ENCODE measurements at places on chromosomes 16 and 17.
A peak's percentile ranks its signal among the peaks of the same experiment; 100 is the strongest.

DNA sequence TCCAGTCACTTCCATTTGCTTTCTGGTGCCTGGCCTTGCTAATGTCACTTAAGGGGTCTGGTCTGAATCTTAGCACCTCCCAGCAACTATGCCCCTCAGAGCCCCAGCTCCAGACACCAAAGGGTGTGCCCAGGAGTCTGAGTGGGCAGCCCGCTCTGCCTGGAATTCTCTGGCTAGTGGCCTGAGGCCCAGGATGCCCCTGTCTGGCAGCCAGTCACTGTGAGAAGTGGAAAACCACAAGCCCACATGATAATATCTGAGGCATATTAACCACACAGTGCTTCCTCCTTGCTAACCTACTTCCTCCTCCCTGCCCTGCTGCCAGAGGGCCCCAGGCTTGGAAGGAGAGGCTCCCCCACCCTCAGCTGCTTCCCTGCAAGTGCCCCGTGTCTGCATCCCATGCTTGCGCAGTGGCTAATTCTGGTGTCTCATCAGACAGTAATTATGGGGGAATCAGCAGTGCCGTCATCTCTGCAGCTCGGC is 14.0 kb downstream of the SRCIN1 start:
- no peak for DNase-seq

- DNase-seq: no peak
These were observed 72.1 kb upstream of the ARL4D start for GRCh38 chr17:43326490-43327275.

DNA sequence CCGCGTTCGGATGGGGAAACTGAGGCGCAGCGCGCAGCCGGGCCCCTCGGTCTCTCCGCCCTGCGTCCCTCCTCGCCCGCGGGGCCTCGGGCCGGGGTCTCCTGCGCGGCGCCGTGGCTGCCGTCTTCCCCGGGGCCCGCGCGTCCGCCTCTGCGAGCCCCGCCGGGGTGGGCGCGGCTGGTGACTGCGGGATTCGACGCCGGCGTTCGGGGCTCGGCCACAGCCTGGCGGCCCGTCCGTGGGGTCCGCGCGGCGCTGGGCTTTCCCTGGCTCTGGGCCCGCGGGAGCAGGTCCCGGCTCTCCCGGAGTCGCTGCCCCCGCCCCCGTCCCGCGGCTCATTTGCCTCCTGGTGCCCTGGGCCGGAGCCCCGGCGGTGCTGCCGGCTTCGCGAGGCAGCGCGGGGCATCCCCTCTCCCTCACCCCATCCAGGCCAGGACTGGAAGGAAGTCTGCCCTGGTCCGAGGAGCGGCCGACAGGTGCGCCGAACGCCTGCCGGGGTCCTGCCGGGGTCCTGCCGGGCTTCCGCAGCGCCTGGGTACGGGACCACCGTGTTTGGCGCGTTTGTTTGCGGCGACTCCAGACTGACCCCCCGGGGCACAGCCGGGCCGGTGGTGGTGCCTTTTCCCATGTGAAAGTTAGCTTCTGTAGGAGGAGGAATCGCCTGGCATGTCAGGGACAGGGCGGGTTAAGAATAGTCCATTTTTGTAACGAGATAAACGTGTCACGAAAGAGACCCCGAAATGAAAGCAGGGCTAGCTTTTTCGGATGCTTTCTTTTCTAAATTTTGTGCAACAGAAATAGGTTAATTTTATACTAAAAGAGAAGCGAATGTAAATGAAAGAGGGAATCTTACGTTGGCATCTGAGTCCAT is 671 bp downstream of the CHMP6 start:
- DNase-seq: no peak

DNA sequence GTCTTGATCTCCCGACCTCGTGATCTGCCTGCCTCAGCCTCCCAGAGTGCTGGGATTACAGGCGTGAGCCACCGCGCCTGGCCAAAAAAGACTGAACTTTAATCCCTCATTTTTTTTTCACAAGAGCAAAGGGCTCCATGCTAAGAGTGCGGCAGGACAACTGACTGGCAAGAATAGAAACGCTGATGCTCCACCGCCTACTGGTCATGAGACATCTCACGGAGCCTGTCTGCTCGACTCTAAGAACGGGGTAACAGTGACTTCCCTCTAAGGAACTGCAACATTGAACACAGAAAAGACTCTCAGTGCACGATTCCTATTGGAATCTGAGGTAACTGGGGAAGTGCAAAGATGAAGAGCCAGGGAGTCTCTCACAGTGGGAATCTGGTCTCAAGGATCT is 23.9 kb downstream of the HIGD1B start:
- no peak for DNase-seq

DNA sequence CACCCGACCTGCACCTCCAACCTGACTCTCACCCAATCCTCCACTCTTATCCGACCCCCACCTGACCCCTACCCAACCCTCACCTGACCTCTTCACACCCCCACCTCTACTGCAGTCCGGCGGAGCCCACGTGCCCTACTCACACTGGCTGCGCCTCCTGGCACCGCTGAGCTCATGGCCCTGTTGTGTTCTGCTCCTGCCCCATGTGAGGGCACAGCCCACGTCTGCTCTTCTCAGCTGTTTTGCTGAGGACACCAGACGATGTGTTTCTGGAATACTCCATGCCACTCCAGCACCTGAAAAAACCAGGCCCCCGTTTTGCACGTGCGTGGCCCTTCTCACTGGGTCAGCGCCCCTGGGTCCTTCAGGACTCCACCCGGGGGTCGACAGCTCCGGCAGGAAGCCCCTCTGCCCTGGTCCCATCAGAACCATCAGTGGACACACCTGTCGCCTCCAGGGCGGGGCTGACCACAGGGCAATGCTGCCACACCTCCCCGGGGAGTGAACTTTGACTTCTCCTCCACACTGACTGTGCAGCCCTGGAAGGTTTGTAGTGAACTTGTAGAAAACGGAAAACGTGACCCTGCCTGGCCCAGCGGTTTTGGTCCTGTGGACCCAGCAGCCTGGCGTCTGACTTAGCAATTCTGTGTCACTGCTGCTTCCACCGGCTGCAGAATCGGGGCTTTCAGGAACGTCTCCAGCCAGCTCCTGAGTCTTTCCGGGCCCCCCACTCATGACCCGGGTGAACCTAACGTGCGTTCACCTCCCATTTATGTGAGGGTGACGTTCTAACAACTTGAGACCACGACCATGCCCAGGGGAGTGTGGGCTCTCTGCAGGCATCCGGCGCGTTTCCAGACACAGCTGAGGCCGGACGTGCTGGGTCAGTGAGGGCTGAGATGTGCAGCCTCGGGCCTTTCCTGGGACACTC is 5.7 kb upstream of the RAB40B start:
- no peak for DNase-seq

DNA sequence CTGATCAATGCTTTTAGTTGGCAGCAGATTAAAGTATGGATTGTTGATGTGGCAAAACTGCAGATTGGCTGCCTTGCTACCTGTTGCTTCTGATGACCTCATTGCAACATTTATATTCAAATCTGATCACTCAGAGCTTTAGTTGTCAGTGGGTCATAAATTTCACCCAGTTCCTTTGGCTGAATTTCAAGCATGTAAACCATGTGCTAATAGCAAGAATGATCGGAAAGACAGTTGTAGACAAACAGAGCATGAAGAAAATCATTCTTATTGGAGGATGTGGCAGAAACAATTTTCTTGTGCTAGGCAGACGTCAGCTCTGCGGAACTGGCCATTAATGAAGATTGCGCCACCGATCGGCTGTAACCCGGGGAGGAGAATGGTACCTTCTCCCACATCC is 346.6 kb upstream of the EEF2KMT start:
- DNase-seq: no peak

- DNase-seq: no peak
These were observed 19.4 kb downstream of the ERN1 start for GRCh38 chr17:64110379-64111152.

- DNase-seq: no peak
These were observed 200.7 kb downstream of the CCDC182 start for GRCh38 chr17:57544401-57544800.

DNA sequence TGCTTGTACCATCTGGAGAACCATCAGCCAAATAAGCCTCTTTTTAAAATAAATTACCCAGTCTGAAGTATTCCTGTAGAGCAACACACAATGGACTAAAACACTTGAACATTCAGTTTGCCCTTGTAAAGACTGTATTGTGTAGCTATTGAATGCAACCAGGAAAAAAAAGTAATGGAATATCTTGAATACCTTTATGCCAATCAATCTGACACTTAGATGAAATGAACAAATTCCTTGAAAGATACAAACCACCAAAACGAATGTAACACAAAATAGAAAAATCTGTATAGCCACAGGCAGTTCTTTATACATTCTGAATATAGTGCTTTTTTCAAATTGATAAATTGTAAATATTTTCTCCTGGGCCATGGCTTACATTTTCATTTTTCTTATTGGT is 63.3 kb upstream of the KCNJ16 start:
- no peak for DNase-seq

- DNase-seq: peak; percentile 48
These were observed 6.3 kb upstream of the ZCCHC14 start for GRCh38 chr16:87499189-87499486.
